ENCODE measurements at places on chromosomes 1 and 21.

- DNase-seq = no peak
Measured at GRCh38 chr1:32910319-32910718, 9.1 kb upstream of the TMEM54 start.

- DNase-seq = no peak
Measured at GRCh38 chr1:87052400-87052799, 138.0 kb downstream of the HS2ST1 start.

DNA sequence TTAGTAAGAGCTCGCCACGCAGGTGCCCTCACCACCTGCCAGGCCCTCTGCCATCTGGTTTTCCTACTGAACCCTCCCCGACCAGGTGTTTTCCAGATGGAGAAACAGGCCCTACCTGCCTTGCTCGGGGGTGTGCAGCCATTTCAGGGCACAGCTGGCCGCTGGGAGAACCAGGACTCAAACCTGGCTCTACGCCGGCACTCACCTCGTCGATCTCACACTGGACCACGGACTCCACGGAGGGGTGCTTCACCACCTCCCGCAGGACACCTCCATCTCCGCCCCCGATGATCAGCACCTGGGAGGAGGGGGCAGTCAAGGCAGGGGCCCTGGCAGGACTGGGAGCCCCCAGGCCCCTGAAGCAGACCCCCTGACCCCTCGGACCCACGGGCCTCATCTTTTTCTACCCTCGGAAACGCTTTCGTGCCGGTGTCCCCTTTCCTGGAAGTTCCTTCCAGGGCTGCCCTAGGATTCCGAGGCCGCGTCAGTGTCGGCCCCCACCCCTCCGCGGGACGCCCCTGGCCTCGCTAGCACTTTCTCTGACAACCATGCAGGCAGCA, 1.1 kb downstream of the SRM start:
- DNase-seq = no peak

GRCh38 chr1:37270639-37271038, 203.7 kb upstream of the ZC3H12A start:
- no peak for DNase-seq

- no peak for DNase-seq
Measured at GRCh38 chr1:33151116-33151515, 30.7 kb downstream of the TRIM62 start.

DNA sequence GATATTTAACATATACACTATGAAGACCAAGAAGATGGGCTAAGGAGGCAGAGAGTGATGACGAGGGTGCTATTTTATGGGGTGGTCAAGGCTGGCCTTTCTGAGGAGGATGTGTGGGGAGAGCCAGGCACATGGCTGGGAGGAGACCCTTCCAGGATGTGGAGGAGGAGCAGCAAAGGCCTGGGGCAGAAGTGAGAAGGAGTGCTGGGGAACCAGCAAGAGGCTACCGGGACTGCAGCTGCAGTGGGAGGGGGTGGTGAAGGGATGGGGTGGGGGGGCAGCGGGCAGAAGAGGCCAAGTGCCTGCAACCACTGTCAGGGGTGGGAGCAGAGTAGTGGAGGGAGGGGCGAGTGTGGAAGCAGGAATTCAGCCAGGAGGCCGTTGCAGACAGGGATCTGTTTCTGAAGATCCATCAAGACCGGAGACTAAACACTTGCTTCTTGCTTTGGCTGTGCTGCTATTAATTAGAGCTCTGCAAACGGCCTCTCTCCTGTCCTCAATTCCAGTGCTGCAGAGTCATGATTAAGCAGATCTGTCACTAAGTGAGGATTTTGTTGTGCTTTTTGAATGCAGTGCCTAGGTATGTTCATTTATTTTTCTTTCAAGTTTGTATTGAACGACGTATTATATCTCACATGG, 89.9 kb downstream of the IER5 start:
- DNase-seq = no peak

- DNase-seq = no peak
Measured at GRCh38 chr1:244162786-244163530, 111.9 kb downstream of the ZBTB18 start.

DNA sequence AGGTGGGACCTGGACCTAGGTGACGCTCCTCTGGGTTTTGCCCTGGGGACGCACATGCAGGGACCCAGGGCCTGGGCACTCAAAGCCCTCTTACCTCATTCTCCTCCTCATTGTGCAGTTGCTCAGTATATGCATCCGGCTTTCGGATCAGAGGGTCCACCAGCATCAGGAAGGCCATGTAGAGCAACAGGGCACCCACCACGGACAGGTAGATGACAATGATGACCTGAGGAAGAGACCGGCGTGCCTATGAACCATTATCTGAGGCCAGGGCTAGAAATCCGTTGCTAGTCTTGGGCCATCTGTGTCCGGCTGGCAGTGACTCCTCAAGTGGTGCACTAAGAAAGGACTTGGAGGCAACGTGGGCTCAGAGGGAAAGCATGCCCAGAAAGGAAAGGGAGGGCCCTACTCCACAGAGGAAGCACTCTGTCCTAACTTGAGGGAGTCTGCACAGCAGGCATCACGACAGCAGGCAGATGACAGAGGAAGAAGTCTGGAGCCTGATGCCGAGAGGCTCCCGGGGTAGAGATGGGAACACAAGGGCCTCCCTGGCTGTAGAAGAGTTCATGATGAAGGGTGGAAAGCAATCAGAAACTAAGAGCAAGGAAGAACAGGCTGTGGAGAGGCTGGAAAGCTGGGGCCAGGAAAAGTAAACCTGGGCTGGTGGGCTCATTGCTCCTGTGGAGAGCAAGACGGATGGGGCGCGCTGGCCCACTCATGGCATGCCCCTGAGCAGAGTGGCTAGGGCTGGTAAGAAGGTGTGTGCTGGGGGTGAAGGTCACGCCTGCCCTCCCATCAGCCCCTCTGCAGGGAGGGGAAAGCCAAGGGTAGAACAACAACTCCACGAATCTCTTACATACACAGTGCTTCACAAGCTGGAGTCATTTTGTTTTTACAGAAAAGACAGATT, 10.3 kb downstream of the TMEM9 start:
- peak; percentile 45 for DNase-seq

GRCh38 chr1:203643213-203644045, 16.8 kb downstream of the ATP2B4 start:
- peak; percentile 38 for DNase-seq

- DNase-seq = no peak
Measured at GRCh38 chr21:19145682-19146293, 742.2 kb upstream of the TMPRSS15 start.

DNA sequence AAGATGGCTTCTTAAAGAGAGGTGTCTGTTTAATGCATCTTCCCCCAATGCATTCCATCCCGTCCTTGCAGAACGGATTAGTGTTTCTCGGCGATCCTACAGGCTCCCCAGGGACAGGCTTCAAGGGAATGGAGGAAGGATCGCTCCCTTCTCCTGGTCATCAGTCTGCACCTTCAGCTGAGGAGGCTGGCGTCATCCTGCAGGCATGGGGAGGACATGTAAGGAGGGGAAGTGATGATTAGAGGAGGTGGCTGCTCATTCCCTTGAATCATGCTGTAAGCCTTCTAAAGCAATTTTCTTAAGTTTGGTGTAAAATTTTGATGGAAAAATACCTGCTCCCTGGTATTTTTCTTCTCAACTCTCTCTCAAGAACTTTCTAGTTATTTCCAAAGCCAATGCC, 603.6 kb downstream of the NPHP4 start:
- DNase-seq = no peak

- no peak for DNase-seq
Measured at GRCh38 chr1:21269461-21270085, 20.7 kb downstream of the ECE1 start.

GRCh38 chr1:64328193-64328592, 124.8 kb downstream of the UBE2U start:
- no peak for DNase-seq

- no peak for DNase-seq
Measured at GRCh38 chr1:184051138-184051484, 419 bp upstream of the TSEN15 start.

GRCh38 chr1:33334081-33334552, 13.2 kb upstream of the A3GALT2 start:
- no peak for DNase-seq

DNA sequence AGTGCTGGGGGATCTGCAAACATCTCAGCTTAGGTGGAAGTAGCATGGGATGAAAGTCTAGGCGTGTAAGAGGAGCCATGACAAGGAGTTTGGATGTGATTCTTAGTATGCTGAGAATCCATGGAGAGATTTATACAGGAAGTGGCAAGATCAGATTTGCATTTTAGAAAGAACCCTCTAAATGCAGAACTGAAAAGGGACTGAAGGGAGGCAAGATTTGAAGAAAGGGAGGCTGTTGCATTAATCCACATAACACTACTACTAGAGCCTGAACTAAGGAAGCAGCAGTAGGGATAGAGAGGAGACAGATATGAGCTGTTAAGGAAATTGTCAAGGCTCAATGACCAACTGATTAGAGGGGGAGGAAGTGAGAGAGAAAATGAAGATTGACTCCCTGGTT, 9.8 kb downstream of the C1orf74 start:
- DNase-seq = no peak

DNA sequence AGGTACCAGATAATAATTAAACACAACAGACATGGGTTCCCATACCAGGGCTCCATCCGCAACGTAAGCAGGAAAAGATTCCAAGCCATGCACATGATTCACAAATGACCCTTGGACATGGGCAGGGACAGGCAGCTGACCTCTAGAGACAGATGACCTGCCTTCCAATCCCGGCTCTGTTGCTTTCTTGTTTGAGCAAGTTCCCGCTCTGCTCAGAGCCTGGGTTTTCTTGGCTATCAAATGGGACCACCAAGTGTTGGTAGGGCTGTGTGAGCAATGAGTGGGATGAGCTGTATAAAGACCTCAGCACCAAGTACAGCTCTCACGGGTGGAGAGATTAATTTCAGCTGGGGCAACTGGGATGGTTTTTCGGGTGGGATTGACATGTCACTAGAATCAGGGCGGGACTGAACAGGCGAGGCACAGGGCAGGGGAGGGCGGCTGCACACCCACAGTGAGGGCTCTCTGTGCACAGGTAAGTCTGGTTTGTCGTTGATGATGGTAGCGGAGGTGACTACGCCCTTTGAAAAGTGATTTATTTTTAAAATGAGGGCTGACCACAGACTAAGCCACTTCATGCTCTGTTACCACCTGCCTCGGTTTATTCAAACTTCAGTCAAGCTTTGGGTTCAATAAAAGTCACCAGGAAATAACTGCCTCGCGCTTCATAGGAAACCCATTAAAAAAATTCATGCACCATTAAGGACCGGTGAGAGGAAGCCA, 57.5 kb upstream of the IFFO2 start:
- no peak for DNase-seq

GRCh38 chr1:218479436-218480115, 134.4 kb downstream of the TGFB2 start:
- no peak for DNase-seq

DNA sequence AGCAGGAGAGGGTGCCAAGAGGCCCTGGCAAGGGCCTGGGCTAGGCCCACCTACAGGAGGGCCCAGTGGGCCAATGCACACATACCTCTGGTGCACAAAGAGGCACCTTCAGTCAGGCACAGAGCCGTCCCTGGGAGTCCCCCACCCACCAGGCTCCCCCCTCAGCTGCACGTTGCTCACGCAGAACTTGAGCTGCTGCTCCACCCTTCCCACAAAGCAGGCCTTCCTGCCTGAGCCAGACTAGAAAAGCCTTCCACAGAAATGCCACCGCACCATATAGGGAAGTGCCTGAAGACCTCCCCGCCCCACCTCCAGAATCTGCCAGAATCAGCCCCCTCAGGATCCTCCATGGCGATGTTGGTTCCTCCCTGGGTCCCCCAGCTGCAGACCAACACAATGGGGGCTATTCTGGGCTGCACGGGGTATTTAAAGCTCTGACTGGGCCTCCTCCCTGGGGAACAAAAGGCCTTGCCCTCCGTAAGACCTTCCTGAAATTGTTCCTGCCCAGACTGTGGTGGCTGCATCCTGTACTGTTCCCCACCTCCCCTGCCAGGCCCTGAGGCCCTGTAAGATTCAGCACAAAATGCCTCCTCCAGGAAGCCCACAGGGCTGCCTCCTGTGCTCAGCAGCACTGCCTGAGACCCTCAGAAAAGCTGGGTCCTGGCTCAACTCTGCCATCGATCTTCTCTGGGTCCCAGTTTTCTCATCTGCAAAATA, 27.2 kb downstream of the HSPG2 start:
- DNase-seq = no peak

GRCh38 chr1:174266476-174266875, 107.2 kb downstream of the RABGAP1L start:
- no peak for DNase-seq

DNA sequence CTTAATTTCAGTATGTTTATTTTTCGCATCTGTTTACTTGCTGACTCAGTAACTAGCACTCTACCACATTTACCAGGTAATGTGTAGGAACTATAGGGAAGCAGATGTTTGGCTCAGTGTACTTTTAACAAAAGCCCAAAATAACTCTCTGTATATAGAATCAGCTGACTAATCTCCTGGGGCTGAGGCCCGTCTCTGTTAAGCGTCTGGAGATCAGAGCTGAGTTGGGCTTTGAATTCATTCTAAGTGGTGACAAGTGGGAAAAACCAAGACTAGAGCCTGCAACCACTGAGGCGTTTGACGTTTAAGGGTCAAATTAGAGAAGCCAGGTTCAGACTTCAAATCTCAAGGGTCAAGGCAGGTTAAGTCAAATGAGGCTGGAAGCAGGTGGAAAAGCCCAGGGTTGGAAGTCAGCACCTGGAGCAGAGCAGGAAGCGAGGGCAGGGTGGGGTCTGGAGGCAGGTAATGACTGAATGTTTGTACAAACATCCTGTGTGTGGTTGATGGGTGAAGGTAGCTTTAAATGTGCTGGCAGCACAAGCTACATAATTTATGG, 56.8 kb upstream of the LYST start:
- no peak for DNase-seq

DNA sequence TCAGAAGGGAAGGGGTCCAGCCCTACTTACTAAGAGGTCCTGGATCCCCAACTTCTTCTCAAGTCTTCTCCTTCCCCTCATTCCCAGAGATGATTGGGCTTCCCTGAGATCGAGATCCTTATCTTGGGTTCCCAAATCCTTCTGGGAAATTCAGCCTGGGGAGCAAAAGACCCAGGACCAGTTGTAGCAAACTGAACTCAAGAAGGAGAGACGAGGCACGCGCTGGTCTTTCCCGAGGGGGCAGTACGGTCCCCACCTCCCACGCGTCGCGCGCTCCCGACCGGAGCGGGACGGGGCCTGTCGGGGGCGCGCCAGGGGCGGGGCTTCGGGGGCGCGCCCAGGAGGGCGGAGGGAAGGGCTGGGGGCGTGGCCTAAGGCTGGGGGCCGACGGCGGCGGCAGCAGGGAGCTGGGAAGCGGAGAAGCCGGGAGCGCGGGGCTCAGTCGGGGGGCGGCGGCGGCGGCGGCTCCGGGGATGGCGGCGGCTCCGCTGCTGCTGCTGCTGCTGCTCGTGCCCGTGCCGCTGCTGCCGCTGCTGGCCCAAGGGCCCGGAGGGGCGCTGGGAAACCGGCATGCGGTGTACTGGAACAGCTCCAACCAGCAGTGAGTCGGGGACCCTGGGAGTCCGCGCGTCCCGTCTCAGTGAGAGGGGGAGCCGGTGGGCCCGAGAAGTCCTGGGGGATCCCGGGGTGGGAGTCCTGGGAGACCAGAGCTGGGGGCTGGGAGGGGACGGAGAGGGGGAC, at the start of gene EFNA3:
Gene EFNA3 (plus strand): TSS at position 369 of the 741 bp plus-strand sequence. CDS start 105 bp downstream, at position 474.
- DNase-seq = peak; percentile 55

GRCh38 chr1:12011998-12012397, 7.3 kb upstream of the MIIP start:
- no peak for DNase-seq

- no peak for DNase-seq
Measured at GRCh38 chr1:203791498-203791897, 3.9 kb upstream of the ZBED6 start.

GRCh38 chr1:20271498-20272400, 18.9 kb upstream of the VWA5B1 start:
- DNase-seq = no peak

Data from dorsolateral prefrontal cortex (tissue), 122 donors.